Placental pericyte (primary cell): ENCODE measurements at places on chromosomes 7 and 10. TPM values are rescaled to one million over a fixed set of nuclear protein-coding genes. Genes with fewer than 3 reads are reported as not detected.

IL6 gene
- 64.7 and 659 TPM in 2 replicates for total RNA-seq

EVX1 gene
- not detected in 2 replicates for total RNA-seq

CNNM1 gene
- total RNA-seq, result under 0.01 and 1.6 TPM in 2 replicates

TMEM196 gene
- total RNA-seq, result not detected in 2 replicates

PTPRZ1 gene
- total RNA-seq, result 0.29 TPM in 1 of 2 replicates, not detected in the other

MSMB gene
- total RNA-seq, result not detected in 2 replicates

CRYGN gene
- total RNA-seq, result not detected in 2 replicates

TSPAN12 gene
- 0.44 and 1.3 TPM in 2 replicates for total RNA-seq

CYP3A4 gene
- not detected in 2 replicates for total RNA-seq

PON3 gene
- not detected in 2 replicates for total RNA-seq
